ENCODE measurements at places on chromosomes 2 and 18.

- DNase-seq, result no peak
Measured at GRCh38 chr2:66390811-66391210, 44.1 kb upstream of the MEIS1 start.

GRCh38 chr2:160145471-160145870, 54.6 kb downstream of the ITGB6 start:
- DNase-seq, result no peak

- no peak for DNase-seq
Measured at GRCh38 chr18:60153376-60153775, 219.2 kb downstream of the MC4R start.

- no peak for DNase-seq
Measured at GRCh38 chr2:153558247-153558646, 79.7 kb upstream of the RPRM start.

GRCh38 chr18:22778996-22779395, 154.1 kb upstream of the RBBP8 start:
- no peak for DNase-seq

DNA sequence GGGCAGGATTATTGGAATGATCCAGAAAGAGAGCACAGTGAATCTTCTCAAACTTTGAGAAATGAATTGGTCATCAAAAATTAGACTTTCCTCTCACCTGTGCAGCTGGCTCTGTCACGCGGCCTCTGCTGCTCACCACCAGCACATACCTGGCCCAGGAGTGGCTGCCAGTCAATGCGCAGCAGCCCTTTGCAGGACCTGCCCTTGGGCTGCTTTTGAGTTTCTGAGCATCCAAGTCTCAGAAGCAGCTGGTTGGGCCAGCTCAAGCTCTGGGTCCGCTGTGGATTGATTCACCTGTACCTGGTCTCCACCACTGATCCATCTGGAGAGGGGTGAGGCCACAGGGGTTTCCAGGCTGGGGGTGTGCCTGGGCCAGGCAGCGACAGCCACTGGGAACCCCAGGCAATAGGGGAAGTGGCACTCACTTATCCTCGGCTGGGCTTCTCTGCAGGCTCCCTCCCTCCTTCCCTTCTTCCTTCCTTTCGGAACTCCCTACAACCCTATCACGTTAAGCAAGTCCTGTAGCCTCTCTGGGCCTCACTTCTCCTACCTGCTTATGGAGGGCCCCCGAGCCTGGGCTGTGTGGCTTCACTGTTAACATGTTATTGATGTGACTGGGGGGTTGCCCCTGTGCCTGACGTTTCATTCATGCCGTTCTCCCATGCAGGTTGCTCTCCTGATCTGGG, 48.1 kb downstream of the SH3BP4 start:
- DNase-seq, result peak; percentile 13

- no peak for DNase-seq
Measured at GRCh38 chr2:30472326-30472725, 25.3 kb downstream of the LCLAT1 start.

- peak; percentile 1 for DNase-seq
Measured at GRCh38 chr18:11091746-11092145, 57.6 kb downstream of the PIEZO2 start.

GRCh38 chr2:186060744-186061440, 322.3 kb downstream of the FSIP2 start:
- no peak for DNase-seq

DNA sequence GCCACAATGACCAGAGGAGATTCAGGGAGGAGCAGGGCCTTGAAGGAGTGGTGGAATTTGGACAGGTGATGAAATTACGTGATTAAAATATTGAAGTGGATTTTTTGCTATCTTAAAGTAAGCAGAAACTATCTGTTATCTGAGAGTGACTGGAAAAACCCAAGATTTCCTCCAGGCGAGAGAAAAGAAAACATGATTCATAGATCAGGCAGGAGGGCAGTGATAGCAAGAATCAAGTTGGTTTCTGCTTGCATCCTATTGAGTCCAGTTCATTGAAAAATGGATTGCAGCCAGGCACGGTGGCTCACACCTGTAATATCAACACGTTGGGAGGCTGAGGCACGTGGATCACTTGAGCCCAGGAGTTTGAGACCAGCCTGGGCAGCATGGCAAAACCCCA, 127.8 kb downstream of the NXPH2 start:
- DNase-seq, result no peak

DNA sequence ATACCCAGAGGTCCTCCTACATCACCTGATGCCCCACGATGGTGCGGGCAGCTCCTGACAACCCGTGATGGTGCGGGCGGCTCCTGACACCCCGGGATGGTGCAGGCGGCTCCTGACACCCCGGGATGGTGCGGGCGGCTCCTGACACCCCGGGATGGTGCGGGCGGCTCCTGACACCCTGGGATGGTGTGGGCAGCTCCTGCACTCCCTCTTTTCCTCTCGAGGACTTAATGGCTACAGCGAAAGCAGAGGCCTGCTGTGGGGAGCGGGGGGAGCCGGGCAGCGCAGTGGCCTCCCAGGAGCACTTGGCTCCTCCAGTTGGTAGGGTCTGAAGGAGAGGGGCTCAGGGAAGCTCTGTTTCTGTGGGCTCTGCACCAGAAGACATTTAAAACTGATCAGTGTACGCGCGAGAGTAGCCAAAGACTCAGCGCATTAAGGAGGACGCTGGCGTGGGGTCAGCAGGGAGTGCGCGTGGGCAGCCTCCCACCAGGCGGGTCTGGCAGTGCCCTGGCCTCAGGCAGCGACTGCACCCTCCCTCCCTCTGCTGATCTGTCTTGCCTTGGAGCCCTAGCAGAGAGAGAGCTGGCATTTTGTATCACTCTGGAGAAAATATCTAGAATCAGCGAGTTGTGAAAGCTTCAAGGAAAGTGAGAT, 464.5 kb upstream of the MYT1L start:
- DNase-seq, result no peak

GRCh38 chr18:3263132-3263700, 1.3 kb downstream of the MYL12B start:
- no peak for DNase-seq

GRCh38 chr2:210224591-210224940, 681 bp downstream of the ACADL start:
- DNase-seq, result no peak

DNA sequence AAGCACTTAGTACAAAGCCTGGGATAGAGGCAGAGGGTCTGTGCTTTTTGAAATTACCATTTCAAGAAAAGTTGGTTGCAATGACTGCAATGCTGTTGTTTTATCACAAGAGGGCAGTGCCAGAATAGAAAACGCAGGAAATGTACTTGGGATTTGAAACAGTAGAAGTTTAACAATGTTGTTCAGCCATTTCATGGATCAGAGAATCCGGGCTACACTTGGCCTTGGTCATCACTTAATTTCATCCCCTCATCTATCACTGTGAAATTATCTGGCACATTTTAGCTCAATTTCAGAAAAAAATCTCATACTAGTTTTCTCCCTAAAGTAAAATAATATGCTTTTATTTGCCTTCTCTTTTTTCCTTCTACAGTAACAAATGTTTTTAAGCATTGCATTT, 70.8 kb downstream of the RAPGEF4 start:
- DNase-seq, result peak; percentile 52

DNA sequence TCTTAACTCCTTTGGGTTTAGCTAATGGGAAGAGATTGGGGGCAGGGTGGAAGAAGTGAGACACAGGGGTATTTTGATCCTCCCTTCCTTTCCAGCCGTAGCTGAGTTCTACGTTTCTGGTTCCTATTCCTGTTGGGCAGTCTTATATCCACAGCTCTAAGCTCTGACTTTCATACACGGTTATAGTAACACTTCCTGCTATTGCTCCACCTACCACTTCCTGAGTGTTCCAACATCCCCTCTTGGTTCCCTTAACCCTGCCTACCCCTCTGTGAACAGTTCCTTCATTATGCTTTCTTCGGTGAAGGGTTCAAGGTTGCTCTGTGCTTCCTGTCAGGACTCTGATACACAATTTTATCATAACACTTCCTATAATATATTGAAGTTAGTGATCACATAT, 205.1 kb downstream of the DNAH7 start:
- DNase-seq, result no peak

GRCh38 chr2:41865263-41865662, 182.6 kb upstream of the PKDCC start:
- DNase-seq, result no peak

- no peak for DNase-seq
Measured at GRCh38 chr2:70613521-70613920, 59.9 kb upstream of the TGFA start.

GRCh38 chr2:63663013-63663864, 74.5 kb downstream of the MDH1 start:
- no peak for DNase-seq

- DNase-seq, result no peak
Measured at GRCh38 chr2:143132355-143132754, 3.1 kb downstream of the ARHGAP15 start.

DNA sequence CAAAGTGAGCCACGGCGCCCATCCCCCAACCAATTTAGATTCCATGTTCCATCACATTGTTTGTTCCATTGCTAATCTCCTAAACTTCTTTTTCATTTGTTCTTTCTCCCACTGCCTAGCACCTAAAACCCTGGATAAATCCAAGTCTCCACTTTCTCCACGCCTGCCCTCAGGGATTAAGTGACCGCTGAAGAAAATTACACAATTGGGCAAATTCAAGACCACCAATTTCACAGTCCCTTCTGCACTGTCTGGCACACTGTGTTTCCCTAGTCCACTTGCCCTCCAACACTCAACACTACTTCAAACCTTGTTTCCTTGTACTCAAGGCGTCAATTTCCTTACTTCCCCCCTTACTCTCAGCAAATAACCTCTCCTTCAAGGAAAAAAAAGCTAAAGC, 5.1 kb upstream of the UBXN4 start:
- no peak for DNase-seq

All from hematopoietic multipotent progenitor cell (in vitro differentiated cells).